ENCODE measurements at places on chromosomes 2 and 18.

DNA sequence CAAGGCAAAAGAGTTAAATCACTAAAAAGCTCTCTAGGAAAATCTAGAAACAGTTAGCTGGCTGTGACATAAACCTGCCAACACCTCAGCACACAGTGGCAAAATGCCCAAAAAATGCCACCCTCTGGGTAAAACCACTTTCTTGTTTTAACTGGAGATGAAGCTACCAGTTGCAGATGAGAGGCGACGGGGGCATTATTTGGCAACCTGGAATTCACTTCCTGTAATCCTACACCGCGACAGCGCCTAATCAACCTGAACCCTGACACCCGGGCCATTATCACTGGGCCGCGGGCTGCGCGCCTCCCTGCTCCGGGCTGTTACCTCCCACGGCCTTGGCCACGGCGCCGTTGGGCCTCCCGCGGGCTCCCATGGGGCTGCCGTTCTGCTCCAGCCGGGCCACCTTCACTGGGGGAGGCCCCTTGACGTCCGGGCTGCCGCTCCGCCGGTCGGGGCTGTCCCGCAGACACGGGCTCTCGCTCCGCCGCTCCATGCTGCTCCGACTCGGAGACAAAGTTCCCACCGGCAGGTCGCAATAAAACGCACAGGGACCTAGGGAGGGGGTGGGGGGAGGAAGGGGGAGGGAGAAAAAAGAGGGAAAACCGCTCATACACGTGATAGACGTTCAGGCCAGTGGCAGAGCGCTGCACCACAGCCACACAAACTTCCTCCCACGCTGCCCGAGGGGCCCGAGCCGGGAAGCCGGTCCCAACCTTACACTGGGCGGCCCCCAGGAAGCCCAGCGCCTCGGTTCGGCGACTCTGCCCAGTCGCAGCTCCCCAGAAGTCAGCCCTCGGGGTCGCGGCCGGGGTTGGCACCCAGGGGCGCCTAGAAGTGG, 2.0 kb downstream of the SATB2 start:
- no peak for DNase-seq

DNA sequence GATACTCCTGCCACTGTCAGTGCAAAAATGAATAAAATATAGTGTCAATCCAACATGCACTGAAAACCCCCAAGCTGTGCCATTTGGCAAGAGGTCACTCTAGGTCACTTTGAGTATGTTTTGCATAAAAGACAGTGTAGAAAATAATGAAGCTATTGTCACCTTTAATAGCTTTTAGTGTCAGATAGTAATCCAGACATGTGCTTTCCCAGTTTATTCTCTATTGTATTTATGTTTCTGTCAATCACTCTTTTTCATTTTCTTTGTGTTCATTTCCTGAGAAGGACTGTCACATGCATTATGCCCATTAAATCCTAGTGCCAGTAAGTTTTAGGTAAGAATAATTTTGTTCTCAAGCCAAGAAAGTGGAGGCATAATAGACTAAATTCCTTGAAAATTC, 1073.9 kb upstream of the CDH2 start:
- no peak for DNase-seq

- DNase-seq, result no peak
Measured at GRCh38 chr2:19360966-19361321, 2.5 kb upstream of the OSR1 start.

GRCh38 chr2:136787970-136788369, 22.6 kb downstream of the THSD7B start:
- DNase-seq, result no peak

GRCh38 chr18:24500217-24500616, 39.8 kb downstream of the HRH4 start:
- DNase-seq, result no peak

DNA sequence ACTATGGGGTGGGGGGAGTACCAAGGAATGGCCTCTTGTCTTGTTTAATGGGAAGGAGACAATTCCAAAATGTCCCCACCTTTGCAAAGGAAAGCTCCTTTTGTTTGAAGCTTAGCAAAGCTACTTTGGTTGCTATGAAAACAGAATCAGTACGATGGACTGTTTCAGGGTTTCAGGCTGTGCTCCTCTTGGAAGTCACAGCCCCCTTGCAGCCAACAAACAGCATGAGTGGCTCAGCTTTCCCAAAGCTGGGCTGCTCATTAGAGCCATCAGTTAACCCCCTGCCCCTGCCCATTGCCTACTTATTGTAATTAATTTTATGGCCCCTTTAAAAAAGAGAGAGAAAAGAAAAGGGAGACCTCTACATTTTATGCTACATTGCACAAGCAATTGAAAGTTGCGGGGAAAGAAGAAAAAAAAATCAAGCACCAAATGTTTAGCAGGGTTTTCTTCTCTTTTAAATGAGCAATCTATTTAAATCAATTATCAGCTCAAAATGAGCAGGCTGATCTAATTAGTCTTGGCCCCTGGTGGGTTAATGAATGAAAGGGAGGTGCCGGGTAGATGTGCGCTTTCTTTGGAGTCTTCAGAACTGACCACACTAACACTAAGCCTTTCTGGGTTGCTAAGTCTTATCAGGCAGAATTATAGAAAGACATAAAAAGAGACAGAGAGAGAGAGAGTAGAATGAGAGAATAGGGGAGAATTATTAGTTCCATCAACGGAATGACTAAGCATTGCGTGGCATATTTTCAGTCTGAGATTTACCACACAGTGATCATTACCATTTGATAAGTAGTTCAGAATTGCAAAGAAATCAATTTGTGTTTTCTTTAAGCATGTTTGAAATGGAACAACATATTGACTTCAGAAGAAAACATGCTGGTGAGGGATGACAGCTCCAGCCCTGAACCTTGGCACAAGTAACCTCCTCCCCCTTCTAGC, 284.9 kb downstream of the INSIG2 start:
- DNase-seq, result no peak

Data from T-helper 9 cell (primary cell).